Aorta (tissue), 5 donors: ENCODE measurements at places on chromosomes 3 and 15. TPM values are rescaled to one million over a fixed set of nuclear protein-coding genes. Genes with fewer than 3 reads are reported as not detected.

Gene GP9
- not detected for total RNA-seq

Gene GOLGA8Q
- total RNA-seq: 5.7 TPM

Gene SMCO1
- total RNA-seq: not detected

Gene CCRL2
- total RNA-seq: 5.1 TPM

Gene ANKRD34C
- 0.30 TPM for total RNA-seq

Gene KNG1
- total RNA-seq: not detected

Gene PLXNA1
- total RNA-seq: 28.7 TPM

Gene MAPK6
- 23.4 TPM for total RNA-seq

Gene TGM5
- total RNA-seq: 0.84 TPM

Gene GOLGA8R
- 6.4 TPM for total RNA-seq

Gene PAQR9
- total RNA-seq: not detected

Gene STRIT1
- not detected for total RNA-seq

Gene ATP13A4
- total RNA-seq: 0.15 TPM

Gene IQCF5
- total RNA-seq: not detected

Gene EPHB1
- total RNA-seq: 3.6 TPM

Gene ABCC5
- 18.9 TPM for total RNA-seq

Gene ZNF385D
- 108 TPM for total RNA-seq

Gene MINDY4B
- total RNA-seq: not detected

Gene PPP1R14D
- not detected for total RNA-seq

Gene FEZF2
- total RNA-seq: not detected

Gene ALDH1A2
- 5.9 TPM for total RNA-seq

Gene TMOD2
- total RNA-seq: 33.1 TPM

Gene RHOV
- 0.19 TPM for total RNA-seq

Gene RBPMS2
- 9.9 TPM for total RNA-seq

Gene CHRM5
- not detected for total RNA-seq

Gene AGBL1
- total RNA-seq: 0.21 TPM

Gene MYO5C
- total RNA-seq: 7.8 TPM

Gene LCTL
- total RNA-seq: not detected

Gene C3orf20
- 0.30 TPM for total RNA-seq

Gene TMCO5A
- not detected for total RNA-seq

Gene HTR3E
- not detected for total RNA-seq

Gene ADIPOQ
- total RNA-seq: 1.5 TPM

Gene SELENOK
- total RNA-seq: 62.3 TPM

Gene GRK7
- total RNA-seq: 0.23 TPM
